ENCODE measurements at places on chromosomes 3 and 15.
A peak's percentile ranks its signal among the peaks of the same experiment; 100 is the strongest.

DNA sequence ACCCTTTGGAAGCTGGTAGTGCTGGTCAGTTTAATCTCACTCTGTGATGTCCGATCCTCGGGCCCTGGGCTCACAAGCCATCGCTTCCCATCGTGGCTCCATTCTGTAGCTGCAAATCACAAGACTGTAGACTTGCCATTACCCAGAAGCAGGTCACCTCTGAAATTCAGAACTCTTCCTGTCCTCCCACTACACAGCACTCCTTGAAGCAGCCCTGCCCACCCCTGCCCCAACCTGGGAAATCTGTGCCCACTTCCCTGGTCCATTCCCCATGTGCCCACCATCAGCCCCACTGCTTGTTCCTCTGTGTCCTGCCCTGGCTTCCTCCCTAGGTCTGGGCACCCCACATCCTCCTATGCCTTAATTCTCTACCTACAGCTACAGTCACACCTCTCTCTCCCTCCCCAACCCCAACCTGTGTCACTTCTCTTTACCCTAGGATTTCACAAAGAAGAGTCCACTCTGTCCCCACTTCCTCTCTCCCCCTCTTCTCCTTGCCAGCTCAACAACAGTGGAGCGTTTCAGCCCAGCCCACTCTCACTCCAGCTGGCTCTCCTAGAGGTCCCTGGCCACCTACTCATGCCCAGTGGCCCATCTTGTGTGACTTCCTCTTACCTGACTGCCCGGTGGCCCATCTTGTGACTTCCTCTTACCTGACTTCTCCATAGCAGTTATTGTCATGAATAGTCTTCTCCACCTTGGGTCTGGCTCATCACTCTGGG, 8.3 kb downstream of the ZNF710 start:
- ATAC-seq, result no peak

DNA sequence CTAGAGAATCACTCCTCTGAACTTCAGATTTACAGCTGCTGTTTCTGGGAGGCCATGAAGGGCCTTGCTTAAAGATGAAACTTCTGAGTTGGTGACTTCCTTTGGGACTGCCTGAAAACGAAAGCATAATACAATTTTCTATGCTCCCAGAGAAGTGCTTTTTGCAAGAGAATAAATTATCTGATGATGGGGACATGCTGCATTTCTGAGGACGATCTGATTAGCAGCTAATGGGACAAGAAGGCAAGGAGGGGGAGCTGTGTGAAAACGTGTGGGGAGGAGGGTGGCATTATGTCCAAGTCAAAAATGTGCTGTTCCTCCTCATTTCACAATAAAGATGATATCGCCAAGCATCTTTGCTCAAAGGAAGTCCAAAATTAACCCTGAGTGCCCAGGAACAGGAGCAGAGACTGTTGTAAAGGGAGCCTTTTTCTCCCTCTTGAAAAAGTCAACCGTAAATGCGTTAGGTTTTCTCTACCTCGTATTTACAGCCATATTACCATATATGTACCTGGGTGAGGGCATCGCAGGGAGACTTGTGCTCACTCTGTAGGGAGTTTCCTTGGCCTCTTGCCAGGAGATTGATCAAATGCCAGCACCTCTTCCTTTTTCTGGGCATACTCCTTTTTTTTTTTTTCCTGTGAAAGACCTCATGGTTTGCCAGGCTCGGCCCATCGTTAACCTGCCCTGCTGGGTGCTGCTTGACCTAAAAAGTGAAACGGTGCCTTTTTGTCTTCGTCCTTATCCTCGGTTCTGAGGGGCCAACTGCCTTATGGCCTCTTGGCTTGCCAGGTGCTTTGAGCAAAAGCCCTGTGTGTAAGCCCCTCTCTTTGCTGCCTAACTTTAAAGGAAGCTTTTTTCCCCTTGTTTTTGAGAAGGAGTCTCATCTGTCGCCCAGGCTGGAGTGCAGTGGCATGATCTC, 11.5 kb downstream of the ITPR1 start:
- ATAC-seq, result peak; percentile 57

GRCh38 chr3:8328967-8329366, 172.7 kb upstream of the LMCD1 start:
- no peak for ATAC-seq

DNA sequence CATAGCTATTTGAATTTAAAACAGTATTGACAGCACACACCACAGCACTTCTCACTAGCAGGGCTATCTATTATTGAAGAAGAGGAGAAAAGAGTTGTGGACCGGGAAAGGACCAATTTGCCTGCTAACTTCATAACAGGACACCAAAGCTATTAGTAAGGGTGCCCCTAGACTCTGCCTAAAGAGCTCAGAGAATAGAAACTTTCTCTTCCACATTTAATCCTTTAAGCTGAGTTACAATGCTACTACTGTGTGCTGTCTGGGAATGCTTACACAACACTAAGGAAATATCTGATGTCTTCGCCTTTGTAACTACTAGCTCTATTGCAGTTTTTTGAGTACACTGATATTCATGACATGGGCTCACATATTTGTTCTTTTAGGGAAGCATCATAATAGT, 13.5 kb upstream of the AADAC start:
- no peak for ATAC-seq
